ENCODE measurements at places on chromosomes 2 and 18.

DNA sequence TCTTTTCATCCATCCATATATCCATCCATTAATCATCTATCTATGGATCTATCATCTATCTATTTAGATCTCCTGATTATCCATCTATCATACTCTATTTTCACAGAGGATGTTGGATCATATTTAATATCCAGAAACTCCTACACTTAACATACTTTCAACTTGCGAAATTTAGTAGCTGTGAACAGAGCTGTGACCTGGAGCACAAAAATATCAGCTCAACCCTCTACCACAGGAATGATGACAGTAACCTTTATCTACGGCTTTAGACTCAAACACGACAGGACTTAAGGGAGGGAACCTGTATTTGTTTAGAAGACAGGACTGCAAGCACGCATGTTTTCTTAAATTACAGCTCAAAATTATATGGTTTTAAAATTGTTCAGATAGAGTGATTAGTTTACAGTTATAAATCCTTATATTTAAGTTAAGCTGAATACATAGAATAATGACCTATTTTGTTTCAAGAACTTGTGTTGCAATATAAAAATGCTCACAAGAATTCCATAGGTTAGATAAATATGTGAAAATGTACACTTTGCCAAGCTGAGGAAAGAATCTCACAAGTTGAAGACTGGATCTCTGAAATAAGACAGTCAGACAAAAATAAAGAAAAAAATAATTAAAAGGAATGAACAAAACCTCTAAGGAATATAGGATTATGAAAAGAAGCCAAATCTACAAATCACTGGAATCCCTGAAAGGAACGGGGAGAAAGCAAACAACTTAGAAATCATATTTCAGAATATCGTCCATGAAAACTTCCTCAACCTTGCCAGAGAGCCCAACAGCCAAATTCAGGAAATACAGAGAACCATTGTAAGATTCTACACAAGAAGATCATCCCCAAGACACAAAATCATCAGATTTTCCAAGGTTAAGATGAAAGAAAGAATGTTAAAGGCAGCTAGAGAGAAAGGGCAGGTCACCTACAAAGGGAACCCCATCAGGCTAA is 142.0 kb downstream of the COL6A3 start:
- no peak for ATAC-seq

DNA sequence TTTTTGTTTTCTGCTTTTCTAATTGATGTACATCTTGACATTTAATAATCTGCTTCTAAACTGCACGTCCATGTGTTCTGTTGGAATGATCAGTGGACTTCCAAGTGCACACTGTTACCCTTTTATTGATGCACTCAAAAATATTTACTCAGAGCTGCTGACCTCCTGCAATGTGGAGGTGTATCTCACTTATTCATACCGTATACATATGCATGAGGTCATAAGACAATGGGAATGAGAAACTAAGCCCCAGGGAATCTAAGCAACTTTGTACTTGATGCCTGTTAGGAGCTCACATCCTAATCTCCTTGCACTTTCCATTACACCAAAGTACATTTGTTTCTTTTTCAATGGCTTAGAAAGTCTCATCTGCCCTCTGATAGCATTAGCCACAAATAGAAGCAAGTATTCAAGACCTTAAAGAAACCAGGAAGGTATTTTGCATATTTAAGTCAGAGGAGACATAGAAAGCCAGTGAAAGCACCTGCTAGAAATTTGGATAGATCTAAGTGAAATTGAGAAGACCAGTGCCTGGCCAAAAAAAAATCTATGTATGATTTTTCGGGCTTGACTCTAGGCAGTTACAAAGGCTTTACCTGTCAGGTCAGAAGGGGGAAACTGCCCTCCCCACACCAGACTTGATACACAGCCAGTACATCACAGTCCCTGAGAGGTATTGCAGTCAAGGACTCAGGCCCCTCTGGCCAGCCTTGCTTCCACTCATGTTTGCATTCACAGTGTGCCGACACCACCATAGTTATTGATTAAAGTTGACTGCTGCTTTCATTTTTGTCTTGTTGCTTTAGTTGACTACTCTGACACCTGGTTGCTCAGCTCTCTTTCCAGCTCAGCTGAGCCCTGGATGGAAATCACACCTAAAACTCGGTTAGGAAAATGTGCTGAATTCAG is 391.7 kb upstream of the CYRIA start:
- no peak for ATAC-seq

GRCh38 chr2:239034561-239035341 is 186.9 kb downstream of the TWIST2 start:
- ATAC-seq: peak; percentile 10

DNA sequence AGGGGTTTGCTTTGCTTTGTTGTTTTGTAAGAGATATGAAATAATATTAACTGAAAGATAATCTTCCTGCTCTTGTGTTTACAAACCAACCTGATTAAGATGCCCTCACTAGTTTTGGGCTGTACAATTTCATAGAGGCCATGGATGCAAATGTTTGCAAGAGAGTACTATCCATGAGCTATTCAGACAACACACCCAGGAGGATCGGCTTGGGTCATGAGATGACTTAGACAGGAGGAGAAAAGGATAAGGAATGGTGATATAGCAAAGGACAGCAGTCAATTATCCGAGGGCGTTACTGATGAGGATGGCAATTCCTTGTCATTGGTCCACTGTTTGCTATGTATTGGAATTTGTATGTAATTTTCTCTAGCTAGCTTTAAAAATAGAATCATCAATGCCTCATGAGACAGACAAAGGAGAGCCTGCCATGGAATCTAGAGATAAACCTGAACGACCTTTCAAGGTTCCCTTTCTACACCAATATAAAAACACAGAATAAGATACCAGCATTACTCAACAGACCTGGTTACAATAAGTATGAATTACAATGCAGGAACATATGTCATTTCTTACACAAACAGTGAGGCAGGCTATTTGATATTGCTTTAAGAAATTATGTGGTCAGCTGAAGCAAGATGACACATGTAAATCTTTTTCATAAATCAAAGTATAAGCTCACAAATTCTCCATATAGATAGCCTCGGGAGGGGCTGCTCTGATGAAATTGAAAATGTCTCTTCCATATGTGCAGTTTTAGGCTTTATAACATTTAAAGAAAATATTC is 54.4 kb upstream of the SOS1 start:
- no peak for ATAC-seq

DNA sequence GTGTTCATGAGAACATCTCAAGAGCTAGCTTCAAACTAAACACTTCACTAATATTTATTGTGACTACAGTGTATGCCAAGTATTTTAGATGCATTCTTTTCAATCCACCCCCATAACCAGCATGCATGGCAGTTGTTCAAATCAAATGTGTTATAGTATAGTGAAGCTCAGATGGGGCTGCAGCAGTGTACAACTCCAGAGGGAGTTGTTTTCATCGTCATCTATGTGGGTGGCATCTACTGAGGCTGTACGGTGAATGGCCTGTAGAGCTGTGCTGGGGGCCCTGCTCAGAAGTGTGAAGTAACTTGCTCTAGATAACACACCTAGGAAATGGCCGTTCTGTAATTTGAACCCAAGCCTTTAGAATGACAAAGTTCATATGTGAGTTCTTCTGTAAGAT is 71.8 kb upstream of the LRATD1 start:
- no peak for ATAC-seq

DNA sequence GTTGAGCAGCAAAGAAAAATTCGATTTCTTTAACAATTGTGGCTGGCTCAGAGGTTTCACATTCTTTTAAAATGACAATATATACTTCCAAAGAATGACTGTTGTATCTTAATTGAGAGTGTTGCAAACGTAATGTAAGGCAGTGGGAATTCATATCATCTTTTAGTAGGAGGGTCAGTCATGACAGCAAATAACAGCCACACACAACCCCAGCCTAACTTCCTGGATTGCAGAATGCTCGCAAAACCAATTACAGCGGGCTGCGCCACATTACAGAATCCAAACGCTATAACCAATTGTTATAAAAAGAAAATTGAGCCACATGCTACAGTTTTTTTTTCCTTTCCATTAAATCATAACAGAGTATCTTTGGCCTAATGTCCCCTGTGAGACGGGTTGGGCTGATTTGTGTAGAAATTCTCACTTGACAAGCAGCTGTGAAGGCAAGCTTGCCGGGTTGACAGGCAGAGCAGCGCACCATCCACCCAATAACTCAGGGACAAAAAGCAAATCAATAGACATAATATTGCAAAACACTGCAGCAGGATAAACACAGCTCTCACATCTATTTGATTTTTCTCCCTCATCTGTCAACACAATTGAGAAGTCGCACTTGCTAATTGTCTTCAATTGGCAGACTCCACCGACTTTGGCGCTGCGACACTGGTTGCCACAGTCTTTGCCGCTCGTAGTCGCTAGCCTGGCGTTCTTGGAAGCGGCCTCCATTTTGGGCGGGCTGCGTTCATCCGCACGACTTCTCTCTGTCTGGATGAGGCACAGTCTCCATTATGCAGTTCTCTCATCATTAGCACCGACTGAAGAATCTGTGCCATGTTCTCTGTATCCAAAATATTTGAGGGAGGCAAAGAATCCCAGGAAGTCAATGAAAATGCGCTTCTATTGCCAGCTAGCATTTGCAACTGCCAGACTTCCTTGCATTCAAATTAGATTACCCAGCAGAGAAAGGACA is 95.0 kb upstream of the CCDC68 start:
- no peak for ATAC-seq

DNA sequence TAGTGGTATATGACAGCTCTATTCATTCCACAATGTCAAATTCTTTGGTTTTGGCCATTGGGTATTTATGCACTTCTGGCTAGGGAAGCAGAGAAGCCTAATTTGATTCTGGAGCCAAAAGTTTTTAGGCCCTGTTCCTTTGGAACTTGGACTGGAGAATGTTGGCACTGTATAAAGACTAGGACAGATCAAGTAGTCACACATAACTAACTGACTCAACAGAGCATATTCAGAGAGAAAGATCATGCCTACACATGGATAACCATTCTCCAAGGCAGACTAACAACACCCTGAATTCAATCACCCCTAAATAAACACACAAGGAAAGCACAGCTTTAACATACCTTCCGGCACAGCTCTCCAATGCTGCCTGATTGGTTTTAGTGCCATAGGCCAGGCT is 62.9 kb downstream of the ARHGAP15 start:
- ATAC-seq: no peak

DNA sequence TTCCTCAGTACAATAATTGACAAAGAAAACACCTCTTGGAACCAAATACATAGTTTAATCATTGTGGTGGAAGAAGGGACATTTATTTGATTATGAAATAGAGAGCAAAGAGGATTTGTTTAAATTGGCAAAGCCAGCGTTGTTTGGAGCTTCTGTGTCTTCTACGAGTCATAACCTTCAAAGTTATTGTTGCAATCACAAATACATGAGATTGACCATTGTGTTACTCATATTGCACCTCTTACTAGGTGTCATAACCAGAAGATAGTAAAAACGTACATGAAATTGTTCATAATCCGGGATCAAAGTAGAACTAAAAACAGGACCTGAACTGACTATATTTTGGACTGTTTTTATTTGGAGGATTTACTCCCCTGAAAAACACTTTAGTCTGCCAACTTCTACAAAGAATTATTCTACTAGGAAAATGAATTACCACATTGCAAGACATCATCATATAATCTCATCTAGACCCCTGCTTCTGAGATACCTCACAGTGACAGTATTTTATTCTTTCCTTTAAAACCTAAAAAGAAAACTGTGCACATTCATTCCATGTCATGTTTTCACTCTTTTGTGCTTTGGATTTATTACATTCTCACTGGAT is 151.7 kb upstream of the KLF7 start:
- ATAC-seq: no peak

- no peak for ATAC-seq
Measured at GRCh38 chr18:73594749-73595148, 552.9 kb downstream of the FBXO15 start.

GRCh38 chr2:38522754-38523349 is 79.9 kb downstream of the HNRNPLL start:
- ATAC-seq: peak; percentile 11

GRCh38 chr2:143875295-143876233 is 644.4 kb downstream of the ZEB2 start:
- ATAC-seq: no peak

DNA sequence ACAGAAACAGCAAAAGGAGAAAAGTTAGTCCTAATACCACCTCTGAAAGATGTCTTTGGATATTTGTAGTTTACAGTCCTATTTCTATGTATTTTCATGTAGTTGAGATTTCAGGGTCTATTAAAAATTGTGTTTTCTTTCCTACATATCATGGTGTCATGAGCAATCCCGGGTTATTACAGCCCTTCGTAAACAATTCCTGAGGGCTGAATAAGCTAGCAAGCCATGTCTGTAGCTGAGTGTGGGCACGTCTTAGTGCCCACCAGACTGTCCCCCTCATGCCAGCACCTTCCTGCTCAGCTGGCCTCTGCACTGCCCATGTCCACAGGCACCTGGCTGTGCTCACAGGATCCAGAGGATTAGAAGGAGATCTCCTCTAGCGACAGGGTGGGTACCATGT is 60.6 kb downstream of the CTIF start:
- no peak for ATAC-seq

DNA sequence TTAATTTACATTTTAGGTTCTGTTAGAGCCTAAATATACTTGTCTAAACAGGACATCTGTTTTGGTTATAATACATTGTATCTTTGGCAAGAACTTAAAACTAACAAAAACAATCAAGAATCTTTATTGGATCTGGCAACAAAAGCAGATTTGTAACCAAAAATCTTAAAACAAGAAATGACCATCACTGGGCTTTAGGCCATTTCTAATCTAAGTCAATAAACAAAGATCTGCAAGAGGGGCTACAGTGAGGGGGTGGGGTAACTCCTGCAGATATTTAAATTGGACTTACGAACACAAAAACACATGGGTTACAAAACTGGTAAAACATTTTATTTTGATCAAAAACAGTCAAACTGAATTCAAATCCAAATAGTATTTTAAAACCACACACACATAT is 77.3 kb downstream of the SRBD1 start:
- ATAC-seq: no peak

DNA sequence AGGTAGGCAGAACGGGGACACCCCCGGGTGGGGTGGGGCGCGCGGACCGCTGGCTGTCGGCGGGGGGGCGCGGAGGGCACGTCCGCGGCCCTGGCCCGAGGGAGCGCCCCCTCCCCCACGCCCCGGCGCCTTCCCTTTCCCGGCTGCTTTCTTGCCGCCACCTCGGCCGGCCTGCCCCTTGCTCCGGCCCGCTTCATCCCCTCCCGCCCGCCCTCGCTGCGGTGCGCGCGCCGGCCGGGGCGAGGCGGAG is 443 bp downstream of the VAPA start:
- no peak for ATAC-seq

DNA sequence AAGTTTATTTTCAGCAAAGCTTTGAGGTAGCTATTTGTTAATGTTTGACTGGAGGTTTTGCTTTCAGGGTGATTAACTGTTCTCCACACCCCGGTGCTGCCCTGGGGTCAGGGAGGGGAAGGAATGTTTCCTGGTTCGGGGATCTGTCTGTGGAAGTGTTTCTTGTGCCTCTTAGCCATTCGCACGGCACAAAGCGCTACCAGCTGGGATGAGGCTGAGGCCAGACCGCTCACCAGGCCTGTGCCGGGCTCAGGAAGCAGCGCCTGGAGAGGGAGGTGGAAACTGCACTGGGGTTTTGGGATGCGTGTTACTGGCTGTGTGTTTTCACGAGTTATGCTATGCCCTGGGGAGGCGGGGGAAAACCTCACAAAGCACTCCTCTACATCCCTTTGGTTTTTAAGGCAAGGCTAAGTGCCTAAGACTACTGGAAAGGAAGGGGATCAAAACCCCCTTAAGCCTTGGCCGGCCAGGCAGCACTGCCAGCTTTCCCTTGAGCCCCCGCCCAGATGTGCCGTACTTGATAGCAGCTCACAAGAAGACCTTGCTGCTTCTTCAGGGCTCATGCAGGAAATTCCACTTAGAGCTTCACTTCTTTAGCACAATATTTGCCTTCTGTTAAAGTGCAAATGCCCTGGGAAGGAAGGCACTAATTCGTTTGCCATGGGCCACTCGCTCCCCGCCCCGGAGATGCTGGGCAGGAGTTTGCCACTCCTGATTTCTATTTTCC is 65.7 kb upstream of the CNGA3 start:
- no peak for ATAC-seq
